ENCODE measurements at places on chromosomes 6 and 20.

- no peak for DNase-seq
Observed at GRCh38 chr20:25252230-25252651, 4.4 kb downstream of the PYGB start.

DNA sequence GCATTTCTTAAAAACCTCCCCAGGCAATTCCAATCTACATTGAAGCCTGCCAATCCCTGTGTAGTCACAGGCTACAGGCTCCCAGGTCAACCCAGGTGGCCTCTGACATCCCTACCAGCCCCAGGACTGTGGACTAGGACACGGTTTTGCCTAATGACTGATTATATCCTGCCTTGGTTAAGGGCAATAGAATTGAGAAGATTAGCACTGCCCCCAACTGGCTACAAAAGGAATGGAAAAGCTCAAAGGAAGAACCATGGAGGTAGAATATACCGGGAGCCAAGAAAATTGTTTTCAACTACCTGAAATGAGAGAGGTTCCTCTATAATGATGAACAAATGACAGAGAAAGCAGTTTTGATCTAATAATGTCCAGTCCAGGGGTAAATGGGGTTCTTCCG, 421.1 kb upstream of the AGPAT4 start:
- no peak for DNase-seq

GRCh38 chr6:75170691-75171560, 34.9 kb downstream of the COL12A1 start:
- DNase-seq = no peak

- no peak for DNase-seq
Observed at GRCh38 chr20:35544436-35544835, 2.6 kb downstream of the ERGIC3 start.

- no peak for DNase-seq
Observed at GRCh38 chr20:23132293-23132929, 46.3 kb upstream of the CD93 start.

- DNase-seq = no peak
Observed at GRCh38 chr6:145729887-145730286, 5.4 kb downstream of the EPM2A start.

- DNase-seq = no peak
Observed at GRCh38 chr20:4893709-4894108, 107.6 kb downstream of the SLC23A2 start.

DNA sequence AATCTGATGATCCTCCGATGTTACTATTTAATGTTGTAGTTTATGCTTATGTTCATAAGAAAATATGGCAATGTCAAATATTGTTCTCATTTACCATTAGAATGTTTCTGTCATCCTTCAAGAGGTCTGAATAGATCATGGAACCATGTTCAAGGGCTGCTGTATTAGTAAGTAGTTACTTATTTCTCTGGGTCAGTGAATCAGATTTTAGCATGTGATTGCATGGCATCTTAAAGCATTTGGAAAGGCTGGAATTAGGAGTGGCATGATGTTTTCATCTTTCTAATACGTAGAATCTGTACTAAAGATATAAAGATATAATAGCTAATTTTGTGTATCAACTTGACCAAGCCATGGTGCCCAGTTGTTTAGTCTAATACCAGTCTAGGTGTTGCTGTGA, 40.5 kb upstream of the NKX2-4 start:
- no peak for DNase-seq

DNA sequence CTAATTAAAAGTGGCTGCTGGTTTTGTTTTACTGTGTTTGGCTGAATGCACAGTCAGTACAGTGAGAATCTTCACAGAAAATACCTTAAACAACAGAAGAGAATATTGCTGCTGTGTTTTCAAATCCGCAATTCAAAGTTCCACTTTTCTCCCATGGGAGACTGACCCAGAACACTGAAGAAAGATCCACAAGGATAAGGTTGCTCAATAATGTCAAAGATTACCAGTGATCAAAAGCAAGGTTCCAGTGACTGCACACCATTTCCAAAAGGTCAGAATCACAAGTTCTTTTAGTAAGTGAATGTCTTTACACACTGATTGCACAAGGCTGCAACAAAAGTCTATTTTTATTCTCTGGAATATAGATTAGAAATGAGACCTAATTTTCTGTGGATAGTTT, 82.3 kb downstream of the EPHA7 start:
- no peak for DNase-seq

DNA sequence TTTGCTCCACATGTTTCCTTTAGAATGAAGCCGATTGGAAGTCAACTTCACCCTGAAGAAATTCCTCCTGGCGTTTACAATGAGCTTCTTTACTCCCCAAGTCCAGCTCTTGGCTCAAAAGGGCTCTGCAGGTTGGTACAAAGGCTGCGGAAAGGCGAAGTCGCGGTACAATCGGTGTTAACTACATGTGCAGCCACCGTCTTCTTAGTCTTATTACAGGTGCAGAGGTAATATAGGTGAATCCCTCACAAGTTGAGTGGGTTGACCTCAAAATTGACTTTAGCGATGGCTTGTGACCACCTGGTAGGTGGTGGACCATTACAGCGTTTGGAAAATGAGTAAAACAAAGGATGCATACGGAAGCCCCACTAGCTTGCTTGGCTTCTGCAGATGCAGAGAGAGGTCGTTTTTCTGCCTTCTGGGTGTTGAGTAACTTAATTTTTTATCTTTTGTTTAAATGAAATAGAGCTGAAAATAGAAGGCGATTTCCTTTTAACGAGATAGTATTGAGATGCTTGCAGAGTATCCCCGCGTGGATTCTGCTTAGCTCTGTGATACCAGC, 98.0 kb downstream of the TRIM27 start:
- DNase-seq = no peak

DNA sequence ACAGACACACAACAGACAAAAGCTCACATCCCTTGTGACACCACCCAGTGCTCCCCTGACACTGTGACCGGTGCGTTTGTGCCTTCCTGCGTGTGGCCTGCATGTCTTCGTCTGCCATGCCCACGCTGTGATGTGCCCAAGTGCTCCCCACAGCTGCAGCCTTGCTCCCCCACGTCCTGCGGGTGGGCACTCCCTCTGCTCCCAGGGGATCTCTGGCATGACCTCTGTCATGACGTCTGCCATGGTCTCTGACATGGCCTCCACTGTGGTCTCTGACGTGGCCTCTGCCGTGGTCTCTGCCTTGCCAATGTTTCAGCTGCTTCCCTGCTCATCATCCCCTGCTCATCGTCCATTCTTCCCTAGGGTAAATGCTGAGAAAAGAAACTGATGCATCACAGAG, 200.9 kb downstream of the DLL1 start:
- no peak for DNase-seq

GRCh38 chr6:157227202-157228166, 95.8 kb downstream of the TMEM242 start:
- no peak for DNase-seq

GRCh38 chr20:45355209-45356084, 7.2 kb upstream of the SDC4 start:
- peak; percentile 75 for DNase-seq

DNA sequence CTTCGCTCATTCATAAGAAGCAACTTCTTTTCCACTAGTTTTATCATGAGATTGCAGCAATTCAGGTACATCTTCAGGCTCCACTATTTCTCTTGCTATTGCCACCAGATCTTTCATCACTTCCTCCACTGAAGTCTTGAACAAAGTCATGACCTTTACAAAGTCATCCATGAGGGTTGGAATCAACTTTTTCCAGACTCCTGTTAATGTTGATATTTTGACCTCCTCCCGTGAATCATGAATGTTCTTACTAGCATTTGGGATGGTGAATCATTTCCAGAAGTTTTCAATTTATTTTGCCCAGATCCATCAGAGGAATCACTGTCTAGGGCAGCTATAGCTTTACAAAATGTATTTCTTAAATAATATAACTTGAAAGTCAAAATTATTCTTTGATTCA, 1.5 kb downstream of the CENPQ start:
- DNase-seq = peak; percentile 16

- DNase-seq = no peak
Observed at GRCh38 chr6:148758492-148758891, 11.7 kb downstream of the UST start.

DNA sequence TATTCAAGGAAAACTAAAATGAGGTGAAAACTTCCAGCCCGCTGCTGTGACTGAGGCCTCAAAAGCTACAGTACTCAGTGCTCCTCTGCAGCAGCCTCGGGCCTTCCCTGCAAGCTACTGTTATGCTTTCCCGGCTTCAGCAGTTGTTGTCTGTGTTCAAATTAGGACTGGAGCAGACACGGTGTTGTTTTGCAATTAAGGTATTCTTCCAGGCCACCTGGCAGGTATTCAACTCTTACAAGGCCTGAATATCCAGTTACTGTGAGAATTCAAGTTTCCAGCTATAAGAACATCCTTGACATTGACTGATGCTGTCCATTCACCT, 10.7 kb downstream of the TXNDC5 start:
- DNase-seq = no peak

GRCh38 chr6:138250053-138250452, 31.8 kb upstream of the PBOV1 start:
- no peak for DNase-seq

DNA sequence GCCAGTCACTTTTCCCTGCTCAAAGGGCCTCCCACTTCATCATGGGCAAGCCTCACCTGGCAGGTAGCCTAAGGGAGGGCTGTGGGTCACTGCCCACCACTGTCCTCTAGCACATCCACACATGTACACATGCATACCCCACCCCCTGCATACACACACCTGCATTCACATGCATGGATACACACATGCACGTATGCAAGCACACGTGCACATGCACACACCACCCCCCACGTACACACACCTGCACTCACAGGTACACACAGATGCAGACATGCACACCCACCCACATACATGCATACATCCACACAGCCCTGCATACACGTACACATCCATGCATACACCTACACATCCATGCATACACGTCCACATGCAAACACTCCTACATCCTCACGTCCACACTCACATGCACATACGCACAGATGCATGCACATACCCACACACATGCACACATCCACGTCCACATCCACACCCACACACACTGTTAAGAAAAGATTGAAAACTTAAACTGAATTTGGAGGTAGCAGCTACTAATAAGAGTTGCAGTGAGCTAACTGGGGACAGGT, 14.0 kb upstream of the EXOC2 start:
- no peak for DNase-seq

DNA sequence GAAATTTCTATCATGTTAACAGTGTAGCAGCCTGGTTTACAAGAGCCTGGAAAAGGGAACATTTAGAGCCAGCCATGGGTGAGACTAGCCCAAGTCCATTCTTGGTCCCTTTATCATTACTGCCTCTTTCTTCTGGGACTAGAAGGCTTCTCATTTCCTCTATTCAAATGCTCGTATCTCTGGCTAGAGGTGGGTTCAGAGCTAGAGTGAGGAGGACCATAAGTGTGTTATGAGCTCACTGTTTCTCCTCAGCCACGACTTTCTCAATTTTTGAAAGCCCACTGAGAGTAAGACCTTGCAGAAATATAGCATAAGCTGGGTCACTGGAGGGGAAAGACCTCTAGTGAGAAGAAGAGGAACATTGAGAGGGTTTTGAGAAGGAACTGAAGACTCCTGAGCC, 100.0 kb downstream of the SOBP start:
- DNase-seq = no peak

DNA sequence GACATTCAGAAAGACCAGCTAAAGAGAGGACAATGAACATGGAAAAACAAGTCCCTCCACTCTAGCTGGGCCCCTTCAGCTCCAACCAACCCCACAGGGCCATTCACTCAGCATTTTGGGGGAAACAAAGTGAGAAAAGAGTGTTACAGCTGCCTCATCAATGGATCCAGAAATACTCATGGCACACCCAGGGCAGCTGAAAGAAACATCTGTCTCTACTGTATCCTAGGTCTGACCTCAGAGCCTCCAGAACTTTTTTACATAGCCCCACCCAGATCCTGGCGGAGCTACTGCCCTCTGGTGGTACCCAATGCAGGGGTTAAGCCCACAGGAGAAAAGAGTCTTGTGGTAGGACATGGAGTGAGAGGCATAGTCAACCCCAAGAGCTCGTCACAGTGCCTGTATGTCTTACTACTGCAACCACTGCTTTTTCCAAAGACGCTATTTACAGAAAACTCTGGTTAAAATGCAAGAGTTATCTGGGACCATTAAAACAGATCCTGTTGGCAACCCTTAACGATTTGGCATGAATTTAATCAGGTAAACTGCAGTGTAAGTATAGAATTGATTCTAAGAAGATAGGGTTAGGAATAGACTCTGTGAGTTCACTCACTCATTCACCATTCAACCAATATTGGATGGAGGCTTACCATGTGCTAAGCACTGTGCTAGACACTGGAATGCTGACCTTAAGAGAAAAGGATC, 37.4 kb upstream of the FAM83C start:
- DNase-seq = peak; percentile 41

GRCh38 chr6:74557236-74557635, 648.6 kb downstream of the COL12A1 start:
- no peak for DNase-seq

DNA sequence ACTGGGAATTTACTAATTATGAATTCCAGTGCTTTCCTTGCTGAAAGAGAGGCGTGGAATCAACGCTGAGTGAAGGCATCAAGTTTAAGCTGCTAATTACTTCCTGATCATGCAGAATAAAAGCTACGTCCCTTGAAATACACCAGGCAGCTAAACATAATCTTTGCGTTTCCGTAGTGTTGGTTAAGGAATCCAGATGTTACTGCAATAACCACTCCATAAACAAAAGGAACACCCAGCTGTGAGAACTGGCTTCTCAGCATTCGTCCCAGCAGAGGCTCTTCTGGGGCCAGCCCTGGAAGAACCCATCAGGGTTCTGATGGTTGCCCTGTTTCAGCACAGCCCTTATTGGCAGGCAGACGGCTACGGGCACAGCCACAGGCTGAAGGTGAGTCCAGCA, 111.4 kb downstream of the CDH26 start:
- DNase-seq = no peak

DNA sequence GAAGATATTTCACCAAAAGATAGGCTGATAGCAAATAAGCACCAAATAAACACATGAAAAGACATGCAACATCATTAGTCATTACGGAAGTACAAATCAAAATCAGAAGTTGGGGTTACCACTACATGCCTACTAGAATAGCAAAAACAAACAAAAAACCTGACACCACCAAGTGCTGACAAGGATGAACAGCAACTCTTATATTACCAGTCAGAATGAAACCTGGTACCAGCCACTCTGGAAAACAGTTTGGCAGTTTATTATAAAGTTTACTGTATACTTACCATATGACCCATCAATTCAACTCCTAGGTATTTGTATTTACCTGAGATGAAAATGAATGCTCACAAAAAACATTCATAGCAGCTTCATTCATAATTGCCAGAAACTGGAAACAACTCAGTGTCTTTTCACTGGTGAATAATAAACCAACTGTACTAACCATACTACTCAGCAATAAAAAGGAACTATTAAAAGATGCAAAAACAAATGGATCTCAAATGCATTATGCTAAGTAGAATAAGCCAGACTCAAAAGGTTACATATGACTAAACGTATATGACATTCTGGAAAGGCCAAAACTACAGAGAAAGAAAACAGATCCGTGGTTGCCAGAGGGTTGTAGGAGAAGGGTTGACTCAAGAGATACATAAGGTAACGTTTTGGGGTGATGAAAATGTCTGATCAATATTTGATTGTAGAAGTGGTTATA, 33.0 kb downstream of the NUP153 start:
- no peak for DNase-seq

GRCh38 chr6:25874118-25874517, at the start of gene SLC17A3:
Gene SLC17A3, minus strand, starts transcription at chr6:25874243. Its CDS starts 5,856 bp downstream, at chr6:25868387.
- no peak for DNase-seq

Measured in foreskin fibroblast (primary cell).